Activated CD4-positive, alpha-beta T cell treated with anti-CD3 and anti-CD28 coated beads, Interleukin-2, amount 50 U/mL, for 24 hours (primary cell): ENCODE measurements at places on chromosomes 5 and 9.

DNA sequence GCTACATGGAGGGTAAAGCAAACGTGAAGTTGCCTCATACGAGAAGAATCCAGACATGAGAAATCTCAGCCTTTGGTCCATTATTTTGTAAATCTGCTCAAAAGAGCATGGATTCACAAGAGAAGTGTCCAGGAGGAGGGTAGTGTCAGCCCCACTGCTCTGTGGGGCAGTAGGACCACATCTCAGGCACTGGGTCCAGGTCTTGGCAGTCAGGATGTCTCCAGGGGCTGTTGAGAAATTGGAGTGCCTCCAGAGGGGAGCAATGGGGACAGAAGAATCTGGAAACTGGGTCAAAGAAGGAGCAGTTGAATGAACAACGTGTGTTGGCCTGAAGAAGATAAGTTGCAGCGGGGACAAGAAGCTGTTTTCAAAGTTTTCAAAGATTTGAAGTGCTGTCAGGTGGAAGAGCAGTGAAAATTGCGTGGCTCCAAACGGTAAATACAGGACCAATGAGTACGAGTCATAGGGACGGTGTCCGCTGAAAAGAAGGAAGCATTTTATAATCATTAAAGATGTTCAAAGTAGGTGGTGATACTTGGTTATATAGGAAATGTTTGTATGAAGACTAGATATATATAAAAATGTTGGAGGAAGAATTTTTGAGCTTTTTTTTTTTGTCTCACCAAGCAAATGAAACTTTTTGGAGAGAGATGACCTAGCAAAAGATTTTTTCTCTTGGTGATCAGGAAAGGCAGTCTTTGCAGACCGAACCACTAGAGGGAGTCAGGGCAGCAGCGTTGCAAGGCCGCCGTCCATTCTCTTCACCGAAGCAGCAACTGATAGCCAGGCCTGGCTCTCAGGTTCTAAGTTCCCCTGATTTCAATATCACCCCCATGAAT, 57.1 kb upstream of the ZBED3 start:
- DNase-seq = peak; percentile 33

GRCh38 chr9:2919347-2919746, 75.5 kb upstream of the PUM3 start:
- no peak for DNase-seq

- DNase-seq = no peak
Observed at GRCh38 chr9:72858089-72858912, 94.6 kb downstream of the ALDH1A1 start.

GRCh38 chr9:87035879-87036278, 88.6 kb upstream of the GAS1 start:
- no peak for DNase-seq

DNA sequence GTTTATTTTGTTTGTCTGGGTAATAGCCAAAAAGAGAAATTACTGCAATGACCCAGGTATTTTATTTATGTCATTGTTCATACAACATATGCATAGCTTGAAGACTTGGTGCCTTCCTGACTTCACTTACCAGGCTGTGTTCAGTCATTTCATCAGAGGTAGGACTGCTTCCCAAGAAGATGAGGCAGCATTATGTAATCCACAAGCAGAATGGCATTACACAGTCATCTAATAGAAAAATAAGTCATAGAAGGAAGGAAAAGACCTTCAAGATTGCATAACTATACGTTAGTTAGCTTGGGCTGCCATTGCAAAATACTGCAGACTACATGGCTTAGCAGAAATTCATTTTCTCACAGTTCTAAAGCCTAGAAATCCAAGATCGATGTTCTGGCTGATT, 167.5 kb downstream of the NMUR2 start:
- DNase-seq = no peak

DNA sequence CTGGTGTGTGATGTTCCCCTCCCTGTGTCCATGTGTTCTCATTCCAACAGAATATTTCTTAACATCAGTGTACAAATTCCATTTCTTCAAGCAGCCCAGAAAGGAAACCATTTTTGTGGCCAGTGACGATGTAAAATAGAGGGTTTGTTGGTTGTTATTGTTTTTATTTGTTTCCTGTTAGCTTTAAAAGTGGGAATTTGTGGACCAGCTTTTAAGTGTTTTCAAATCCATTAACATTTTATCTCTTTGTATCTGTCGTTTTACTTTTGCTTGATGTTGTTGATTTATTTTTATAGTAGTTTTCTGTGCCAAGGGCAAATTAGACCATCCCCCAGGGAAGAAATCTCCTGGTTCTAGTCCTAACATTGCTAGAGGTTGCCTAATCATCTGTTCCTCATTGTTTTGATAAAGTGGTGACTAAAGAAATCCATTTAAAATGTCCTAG, 100.0 kb downstream of the GDNF start:
- DNase-seq = no peak

DNA sequence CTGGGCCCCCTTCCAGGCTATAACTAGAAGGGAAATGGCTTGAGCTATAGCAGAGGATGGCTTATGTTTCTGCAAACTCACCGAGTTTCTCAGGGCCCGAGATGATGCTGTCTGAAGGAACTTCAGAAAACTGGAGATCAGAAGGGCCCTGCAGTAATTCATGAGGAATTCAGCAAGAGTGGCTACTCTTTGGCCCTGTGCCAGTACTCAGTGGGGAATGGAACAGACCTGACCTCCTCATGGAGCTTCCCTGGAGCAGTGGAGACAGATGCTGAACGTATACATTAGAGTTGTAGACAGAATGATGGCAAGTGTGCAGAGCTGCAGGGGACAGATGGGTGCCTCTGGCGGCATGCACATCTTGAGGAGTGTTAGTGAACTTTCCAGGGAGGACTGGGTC, 17.3 kb upstream of the SMIM32 start:
- no peak for DNase-seq

- no peak for DNase-seq
Observed at GRCh38 chr5:9059920-9060691, 485.8 kb downstream of the SEMA5A start.

DNA sequence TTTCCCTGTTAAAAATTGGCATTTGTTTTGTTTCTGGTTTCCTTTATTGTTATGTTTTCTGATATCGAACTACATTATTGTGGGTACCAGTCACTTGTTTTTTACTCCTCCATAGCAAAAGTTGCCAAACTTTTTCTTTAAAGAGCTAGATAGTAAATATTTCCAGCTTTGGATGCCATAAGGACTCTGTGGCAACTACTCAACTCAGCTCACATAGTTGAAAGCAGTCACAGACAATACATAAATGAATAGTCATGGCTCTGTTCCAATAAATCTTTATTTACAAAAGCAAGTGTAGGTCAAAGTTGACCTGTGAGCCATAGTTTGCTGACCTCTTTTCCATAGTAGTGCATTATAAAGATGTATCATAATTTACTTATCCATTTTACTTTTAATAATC, 305.0 kb downstream of the RASEF start:
- no peak for DNase-seq
